ENCODE measurements at places on chromosomes 13 and 19.

GRCh38 chr13:77492982-77493381 lies 42.5 kb upstream of the SCEL start:
- peak; percentile 46 for DNase-seq

DNA sequence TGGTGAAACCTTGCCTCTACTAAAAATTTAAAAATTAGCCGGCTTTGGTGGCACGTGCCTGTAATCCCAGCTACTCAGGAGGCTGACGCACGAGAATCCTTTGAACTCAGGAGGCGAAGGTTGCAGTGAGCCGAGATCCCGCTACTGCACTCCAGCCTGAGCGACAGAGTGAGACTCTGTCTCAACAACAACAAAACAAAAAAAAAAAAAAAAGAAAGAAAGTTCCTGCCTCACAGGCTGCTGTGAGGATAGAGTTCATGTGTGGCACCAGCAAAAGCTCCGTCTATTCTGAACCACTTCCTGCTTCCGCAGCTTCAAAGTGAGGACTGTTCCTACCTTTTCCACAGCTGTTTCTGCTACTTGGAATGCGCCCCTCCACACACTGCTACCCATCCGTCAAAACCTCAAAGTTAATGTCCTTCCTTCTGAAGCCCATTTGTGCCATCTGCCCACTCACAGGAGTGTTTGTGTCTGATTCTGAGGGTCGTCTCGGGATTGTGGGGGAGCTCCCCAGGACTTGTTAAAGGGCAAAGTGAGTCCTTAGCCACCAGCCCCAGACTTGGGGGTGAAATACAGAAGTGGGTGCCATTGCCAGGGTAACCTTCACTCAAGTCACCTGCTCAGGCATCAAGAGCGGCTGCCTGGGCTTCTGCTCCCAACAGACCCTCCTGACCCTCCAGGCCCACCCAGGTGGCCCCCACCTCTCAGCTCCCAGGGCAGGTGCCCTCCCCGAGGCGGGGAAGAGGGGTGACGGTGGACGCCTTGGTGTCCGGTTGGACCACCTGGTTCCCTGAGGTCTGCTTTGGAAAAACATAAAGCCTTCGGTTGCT lies 2.9 kb downstream of the MFSD12 start:
- DNase-seq, result no peak

GRCh38 chr13:112450904-112451240 lies 74.7 kb downstream of the SPACA7 start:
- no peak for DNase-seq

DNA sequence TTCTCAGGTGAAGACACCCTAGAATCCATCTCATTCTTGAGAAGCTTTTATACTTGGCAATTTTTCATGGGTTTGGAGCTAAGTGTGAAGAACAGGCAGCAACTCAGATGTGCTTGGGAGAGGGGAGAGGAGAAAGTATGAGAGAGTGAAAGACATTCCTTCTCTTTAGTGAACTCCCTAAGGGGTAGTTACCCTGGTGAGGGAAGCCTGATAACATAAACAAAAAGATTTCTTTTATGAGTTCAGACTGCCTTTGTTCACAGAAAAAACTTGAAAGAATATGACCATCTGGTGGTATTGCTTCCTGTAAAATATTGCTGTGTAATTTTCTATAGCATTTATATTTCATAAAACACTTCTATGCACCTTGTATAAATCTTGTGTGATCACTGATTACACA lies at the start of gene STOML3:
TSS of gene STOML3 (minus strand) at position 139 of the 400 bp plus-strand sequence. CDS start at position 29, 110 bp downstream.
- peak; percentile 13 for DNase-seq

GRCh38 chr19:39401549-39402345 lies 4.9 kb upstream of the ZFP36 start:
- peak; percentile 88 for DNase-seq

DNA sequence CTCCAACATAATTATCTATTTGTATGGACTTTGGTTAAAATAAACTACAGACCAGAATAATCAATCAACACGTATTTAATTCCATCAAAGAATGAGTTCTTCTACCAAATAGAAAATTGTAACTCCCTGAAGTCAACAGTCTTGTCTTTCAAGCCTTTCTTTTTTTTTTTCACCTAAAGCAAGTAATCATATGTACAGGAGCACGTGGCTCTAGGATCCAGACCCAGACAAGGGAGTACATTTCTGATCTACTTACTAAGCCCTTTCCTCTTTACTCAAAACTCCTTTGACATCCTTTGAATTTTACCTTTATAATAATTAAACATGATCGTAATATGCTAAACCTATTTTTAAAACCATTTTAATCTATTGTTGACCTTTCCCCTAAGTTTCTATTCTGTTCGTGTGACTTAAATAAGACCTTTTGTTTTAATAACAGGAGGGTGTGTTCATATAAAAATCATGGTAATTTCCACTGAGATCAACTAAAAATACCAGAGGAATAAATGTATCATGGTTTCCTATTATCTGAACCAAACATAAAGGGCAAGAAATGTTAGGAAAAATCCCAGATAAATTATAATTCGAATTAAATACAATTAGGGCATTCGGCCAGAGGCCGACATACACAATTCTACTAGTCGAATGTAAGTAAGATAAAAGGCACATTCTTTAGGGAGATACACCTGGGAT lies 1.7 kb downstream of the SLC7A1 start:
- no peak for DNase-seq

- DNase-seq, result no peak
Observed at GRCh38 chr13:106324444-106324843, 211.0 kb downstream of the EFNB2 start.

DNA sequence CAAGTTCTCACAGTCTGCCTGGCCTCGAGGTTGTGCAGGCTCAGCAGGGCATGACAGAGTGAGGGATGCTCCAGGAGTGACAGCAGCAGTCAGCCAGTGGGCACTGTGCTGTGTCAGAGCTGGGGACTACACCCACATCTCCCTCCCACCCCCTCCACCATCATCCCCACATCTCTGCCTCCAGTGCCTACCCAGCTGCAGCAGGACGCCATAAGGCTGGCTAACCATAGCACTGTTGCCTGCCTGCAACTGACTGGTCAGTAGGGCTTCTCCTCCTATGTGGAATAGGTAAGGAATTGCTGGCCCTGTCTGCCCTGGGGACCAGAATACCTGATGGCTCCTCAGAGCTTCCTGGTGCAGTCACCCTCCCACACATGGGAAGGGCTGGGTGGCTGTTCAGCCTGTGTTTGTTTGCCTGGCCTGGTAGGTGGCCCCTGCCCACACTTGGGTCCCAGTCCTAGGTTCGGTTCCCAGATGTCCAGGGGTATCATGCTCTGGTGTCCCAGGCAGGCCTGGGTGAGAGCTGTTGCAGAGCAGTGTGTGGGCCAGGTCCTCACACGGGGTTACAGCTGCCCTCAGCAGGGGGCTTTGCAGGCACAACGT lies 15.7 kb downstream of the GPI start:
- no peak for DNase-seq

DNA sequence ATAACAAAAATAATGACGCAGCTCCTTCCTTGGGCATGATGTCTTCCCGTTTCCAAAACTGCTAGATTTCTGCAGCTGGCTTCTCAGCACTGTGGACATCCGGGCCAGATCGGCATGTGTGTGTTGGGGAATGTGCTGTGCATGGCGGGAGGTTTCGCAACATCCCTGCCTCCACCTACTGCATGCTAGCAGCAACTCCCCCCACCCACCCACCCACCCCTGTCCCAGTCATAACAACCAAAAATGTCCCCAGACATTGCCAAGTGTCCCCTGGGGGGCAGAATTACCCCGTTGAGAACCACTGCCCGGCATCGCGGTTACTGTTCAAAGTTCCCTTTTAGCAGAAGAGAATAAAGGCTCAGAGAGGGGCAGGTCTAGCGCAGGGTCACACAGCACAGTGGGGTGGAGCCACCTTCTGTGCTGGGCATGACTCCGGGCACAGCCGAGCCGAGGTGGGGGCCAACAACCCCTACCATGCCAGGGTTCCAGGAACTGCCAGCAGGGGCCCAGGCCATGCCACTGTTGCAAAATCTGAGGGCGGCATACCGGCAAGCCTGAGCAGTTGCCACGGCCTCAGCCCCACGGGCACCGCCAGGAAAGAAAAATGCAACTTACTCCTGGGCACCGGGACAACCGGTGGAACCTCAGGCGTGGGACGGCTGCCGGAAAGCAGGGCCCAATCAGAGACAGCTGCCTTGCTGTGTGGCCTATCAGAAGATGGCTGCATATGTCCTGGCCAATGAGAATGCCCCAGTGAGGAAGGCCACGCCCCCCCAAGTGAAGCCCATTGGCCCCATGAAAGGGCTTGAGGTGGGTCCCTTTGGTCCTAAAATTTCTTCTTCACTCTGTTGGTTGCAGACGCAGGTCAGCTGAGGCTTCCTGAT lies 22.5 kb upstream of the NFIC start:
- DNase-seq, result peak; percentile 88

- no peak for DNase-seq
Observed at GRCh38 chr13:103430368-103430767, 364.2 kb upstream of the SLC10A2 start.

DNA sequence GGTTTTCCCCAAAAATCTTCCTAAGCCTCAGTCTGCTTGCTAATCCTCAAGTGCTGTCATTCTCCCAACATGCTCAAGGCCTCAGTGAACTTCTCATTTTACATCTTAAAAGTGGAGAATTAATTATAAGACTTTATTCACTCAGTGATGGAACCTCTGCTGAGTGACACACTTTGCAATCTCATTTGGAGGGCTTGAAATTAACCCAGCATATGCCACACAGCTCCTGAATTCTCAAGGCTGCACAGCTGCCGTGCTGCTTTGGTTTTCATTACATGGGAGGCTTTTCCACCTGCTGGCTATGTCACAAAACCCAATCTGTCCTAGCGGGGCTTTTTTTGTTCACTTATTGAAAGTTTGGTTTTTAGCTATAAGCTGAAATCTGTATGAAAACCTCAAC lies 28.3 kb upstream of the SERPINE3 start:
- no peak for DNase-seq
